Heart left ventricle (tissue), 16 donors: ENCODE measurements at places on chromosomes 3 and 15.

GRCh38 chr3:113274425-113275257 lies 63.3 kb downstream of the BOC start:
- H3K4me1 ChIP-seq, result no peaks in the 10 kb centered on the region
- H3K27me3 ChIP-seq, result no peaks in the 10 kb centered on the region
- no peaks in the 10 kb centered on the region for H3K36me3 ChIP-seq
- H3K4me3 ChIP-seq, result no peak overlapping the region
- DNase-seq, result no peak
- H3K27ac ChIP-seq, result peak overlapping the region; percentile 84

GRCh38 chr3:189908646-189909045 lies 212.1 kb downstream of the P3H2 start:
- no peaks in the 10 kb centered on the region for H3K4me1 ChIP-seq
- no peak overlapping the region for H3K27ac ChIP-seq
- no peaks in the 10 kb centered on the region for H3K36me3 ChIP-seq

- H3K4me1 ChIP-seq, result peaks cover 4% of the 10 kb centered on the region
- no peak overlapping the region for H3K4me3 ChIP-seq
- H3K27ac ChIP-seq, result no peak overlapping the region
- DNase-seq, result no peak
- no peaks in the 10 kb centered on the region for H3K27me3 ChIP-seq
Observed at GRCh38 chr3:141489203-141489602, 2.4 kb downstream of the RASA2 start.

- H3K27me3 ChIP-seq, result no peaks in the 10 kb centered on the region
- H3K27ac ChIP-seq, result no peak overlapping the region
Observed at GRCh38 chr3:154835639-154836038, 244.5 kb upstream of the MME start.

DNA sequence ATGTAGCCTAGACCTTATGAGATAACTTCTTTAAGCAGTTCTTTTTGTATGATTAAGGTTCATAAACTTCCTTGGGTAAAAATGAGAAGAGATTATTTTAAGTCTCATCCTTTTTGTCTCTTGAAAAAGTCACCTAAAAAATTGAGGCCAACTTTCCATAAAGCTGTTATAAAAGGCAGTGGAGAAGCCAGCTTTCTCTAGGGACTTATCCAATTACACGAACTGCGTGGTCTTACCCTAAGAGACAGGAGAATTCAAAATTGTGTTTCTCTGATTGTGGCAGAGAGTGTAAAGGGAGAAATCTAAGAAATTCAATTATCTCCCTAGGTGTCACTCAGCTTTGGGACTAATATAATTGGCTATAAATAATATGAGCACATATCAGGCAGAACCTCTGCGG lies 262.0 kb downstream of the SHOX2 start:
- DNase-seq, result no peak
- no peak overlapping the region for H3K27ac ChIP-seq
- no peaks in the 10 kb centered on the region for H3K36me3 ChIP-seq
- no peak overlapping the region for H3K4me3 ChIP-seq
- no peaks in the 10 kb centered on the region for H3K4me1 ChIP-seq

GRCh38 chr15:68126396-68126795 lies 72.3 kb downstream of the PIAS1 start:
- H3K4me3 ChIP-seq, result no peak overlapping the region
- no peaks in the 10 kb centered on the region for H3K27me3 ChIP-seq
- H3K4me1 ChIP-seq, result peaks cover 6% of the 10 kb centered on the region
- DNase-seq, result peak; percentile 63
- peak overlapping the region; percentile 26 for H3K27ac ChIP-seq
- no peaks in the 10 kb centered on the region for H3K36me3 ChIP-seq
